Body of pancreas (tissue), 4 donors: ENCODE measurements at places on chromosomes 7 and 10. TPM values are rescaled to one million over a fixed set of nuclear protein-coding genes. Genes with fewer than 3 reads are reported as not detected.

DNA sequence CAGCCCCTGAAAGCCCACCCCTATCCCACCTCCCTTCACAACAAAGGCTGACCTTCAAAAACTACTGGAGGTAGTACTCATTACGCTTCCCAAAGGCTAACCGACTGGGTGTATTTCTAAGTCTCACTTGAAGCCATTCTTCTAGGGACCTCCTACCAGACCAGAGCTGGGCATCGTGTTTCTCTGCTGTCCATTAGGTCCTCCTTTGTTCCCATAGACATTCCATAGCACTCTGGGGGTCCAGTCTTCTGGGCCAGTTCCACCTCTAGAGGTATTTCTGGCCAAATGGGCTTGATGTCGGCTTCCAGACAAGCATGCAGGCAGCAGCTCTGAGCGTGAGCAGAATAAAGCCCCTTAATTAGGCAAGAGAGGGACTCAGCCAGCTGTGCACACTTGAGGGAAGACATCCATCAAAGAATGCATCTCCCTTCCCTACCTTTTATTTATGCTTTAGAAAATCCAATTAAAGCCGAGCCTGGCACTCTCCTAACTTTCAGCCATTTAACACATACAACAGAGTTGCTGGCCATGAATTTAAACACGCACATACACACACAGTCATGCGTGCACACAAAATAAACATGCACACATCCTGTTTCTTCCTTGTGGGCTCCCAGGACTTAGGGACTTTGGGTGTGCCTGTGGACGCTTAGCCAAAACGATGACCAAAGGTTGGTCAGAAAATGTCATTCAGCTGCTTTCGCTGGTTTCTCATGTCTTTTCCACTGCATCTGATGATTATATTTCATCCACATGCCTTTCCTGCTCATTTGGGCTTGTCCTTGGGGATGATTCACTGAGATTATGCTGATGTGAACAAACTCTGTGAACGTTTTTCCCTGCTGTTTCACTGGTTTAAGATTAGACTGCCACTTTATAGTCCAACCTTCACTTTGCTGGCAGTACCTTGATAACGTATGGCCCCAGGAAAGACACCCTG lies 362.0 kb upstream of the NFE2L3 start:
- no peak for DNase-seq

DNA sequence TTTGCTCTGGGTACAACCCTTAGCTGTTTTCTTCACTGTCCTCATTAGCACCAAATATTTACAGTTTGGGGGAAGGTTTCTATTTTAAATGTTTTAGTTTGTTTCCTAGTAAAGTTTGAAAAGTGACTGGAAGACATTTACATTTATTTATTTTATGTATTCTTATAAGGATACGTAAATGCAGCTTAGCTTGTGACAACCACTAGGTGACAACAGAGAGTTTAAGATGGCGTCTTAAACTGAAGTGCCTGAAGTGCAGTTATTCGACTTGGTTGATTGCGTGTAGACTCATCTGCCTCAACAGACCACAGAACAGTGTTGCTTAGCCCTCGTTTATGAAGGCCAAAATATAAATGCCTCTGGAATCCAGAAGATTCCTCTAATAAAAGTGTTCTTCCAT lies 378.2 kb upstream of the MYO3A start:
- no peak for DNase-seq

- DNase-seq, result no peak
These were observed 26.1 kb downstream of the WDFY4 start for GRCh38 chr10:48710647-48711275.

GRCh38 chr7:73742753-73743641 lies 4.4 kb upstream of the ABHD11 start:
- DNase-seq, result peak; percentile 99

DNA sequence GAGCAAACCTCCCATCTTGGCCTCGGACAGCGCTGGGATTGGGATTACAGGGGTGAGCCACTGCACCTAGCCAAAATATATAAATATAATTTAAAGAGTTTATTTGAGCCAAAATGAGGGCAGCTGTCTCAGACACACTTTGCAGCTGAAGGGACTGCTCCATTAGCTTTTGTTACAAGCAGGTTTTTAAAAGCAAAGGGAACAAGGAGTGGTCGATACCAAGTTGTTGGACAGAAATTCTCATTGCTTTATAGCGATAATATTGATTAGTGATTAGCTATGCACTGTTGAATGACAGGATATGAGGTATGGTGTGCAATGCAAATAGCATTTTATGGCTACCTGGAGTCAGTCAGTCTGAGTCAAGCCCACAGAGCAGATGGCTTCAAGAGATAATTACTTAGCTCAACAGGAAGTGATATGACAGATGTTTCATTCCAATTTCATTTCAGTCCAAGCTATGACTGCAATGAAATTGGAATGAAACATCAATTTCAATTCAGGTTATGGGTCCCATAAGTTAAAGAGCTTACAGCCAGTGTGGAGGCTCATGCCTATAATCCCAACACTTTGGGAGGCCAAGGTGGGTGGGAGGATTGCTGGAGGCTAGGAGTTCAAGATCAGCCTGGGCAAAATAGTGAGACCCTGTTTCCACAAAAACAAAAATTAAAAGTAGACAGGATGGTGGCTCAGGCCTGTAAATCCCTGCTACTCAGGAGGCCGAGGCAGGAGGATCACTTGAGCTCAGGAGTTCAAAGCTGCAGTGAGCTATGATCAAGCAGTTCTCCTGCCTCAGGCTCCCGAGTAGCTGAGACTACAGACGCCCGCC lies 23.1 kb downstream of the TYW1 start:
- DNase-seq, result no peak

DNA sequence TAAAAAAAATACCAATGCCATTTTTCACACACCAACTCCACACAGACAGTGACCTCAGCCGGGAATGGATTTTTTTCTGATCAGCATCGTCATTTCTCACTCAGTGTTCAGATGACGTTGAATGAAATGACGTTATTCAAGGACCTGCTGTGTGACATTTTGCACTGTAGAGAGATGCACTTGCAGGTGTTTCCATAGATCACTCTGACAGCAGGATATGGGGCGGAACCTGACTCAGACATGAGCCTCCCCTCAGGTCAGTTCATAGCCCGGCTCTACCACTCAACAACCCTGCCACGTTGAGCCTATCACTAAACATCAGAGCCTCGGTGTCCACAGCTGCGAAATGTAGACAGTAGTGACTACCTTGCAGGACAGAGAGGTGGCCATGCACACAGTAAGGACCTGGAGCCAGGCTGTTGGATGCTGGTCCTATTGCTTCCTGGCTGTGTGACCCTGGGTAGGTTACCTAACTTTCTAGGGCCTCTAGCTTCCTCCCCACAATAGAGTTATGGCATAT lies 41.4 kb upstream of the ANTXRL start:
- DNase-seq, result no peak

DNA sequence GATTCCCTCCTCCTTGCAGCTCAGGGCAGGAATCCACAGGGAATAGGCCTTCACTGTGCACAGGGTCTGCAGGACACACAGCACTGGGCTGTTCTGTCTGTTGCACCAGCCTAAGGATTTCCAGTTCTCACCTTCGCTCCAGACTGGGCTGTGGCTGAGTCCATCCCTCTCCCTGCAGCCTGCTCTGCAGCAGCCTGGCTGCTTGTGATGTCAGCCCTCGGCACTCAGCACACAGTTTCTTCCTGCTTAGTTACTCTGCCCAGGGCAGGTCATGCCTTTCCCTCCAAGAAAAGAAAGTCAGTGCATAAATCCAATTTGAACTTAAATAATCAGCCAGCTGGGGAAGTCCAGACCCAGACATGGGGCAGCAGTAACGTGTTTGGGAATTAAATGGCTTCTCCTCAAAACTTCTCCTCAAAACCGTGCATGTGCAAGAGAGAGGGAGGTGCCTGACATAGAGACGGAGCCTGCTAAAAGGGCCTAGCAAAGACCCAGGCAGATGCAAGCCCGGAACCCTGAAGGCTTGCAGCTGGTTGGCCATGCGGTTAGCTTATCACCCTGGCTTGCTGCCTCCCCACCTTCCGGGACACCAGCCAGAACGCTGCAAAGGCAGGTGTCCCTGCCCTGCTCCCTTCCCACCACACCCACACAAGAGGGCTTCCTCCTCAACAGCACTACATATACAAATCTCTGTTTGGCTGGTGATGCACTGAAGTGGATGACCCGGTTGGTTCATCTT lies 10.9 kb upstream of the GDF2 start:
- DNase-seq, result peak; percentile 94

GRCh38 chr10:118971876-118972275 lies 57.6 kb upstream of the NANOS1 start:
- no peak for DNase-seq

GRCh38 chr10:18231480-18231879 lies 91.3 kb downstream of the CACNB2 start:
- no peak for DNase-seq

GRCh38 chr7:23654508-23654907 lies 25.5 kb upstream of the FAM221A start:
- DNase-seq, result peak; percentile 79

- peak; percentile 25 for DNase-seq
These were observed 68.5 kb downstream of the CXCL12 start for GRCh38 chr10:44316187-44316921.

Gene TEX47
- total RNA-seq, result not detected

Gene PKD2L1
- not detected for total RNA-seq

Gene CCDC172
- total RNA-seq, result not detected
